ENCODE measurements at places on chromosomes 7 and 10.

DNA sequence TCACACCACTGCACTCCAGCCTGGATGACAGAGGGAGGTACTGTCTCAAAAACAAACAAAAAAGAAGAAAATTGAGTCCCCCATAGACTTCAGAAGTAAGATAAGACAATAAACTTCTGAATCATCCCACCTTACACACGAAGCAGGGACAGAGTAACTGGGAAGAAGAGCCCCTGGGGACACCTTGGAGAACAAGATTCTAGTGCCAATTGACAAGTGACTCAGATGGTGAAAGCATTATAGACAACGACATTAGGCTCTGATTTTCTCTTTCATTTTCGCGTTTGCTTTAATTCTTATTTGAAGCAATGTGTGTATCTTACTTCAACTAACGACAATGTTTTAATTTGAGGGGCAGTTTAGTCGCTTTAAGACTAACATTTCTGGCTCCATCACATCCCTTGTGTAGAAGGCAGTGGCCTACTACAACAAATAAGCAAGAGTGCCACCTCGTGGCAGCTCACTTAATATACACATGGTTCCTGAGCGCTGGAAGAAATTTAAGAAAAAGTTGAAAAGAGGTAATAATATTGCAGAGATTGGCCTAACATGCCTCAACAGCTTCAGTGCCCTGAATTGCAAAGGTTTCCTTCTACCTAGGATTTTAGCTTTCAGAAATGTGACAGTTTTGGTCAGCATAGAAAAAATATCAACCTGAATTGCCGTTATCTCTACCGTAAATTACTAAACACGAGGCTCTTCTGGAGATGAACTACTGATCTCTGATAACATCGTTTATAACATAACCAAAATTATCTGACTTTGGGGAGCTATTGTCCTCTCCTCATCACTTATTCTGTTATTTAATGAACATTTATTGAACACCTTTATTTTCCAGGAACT is 36.7 kb downstream of the ASNS start:
- peak; percentile 66 for DNase-seq

DNA sequence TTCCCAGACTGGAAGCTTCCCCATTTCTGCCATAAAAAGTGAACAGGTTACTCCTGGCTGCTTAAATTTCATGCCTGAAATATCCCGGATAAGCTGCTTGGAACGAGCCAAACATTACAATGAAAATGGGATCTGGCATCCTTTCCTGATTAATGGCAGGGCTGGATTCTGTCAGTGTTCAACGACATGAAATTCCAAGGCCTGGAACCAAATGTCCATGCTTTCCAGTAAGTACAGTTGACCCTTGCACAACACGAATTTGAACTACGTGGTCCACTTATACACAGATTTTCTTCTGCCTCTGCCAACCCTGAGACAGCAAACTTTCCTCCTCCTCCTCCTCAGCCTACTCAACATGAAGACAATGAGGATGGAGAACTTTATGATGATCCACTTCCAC is 65.4 kb downstream of the SGMS1 start:
- no peak for DNase-seq

- no peak for DNase-seq
Observed at GRCh38 chr10:22379059-22379458, 33.8 kb downstream of the SPAG6 start.

GRCh38 chr10:124738441-124738840 is 5.7 kb downstream of the FAM53B start:
- DNase-seq, result no peak

- no peak for DNase-seq
Observed at GRCh38 chr10:36559412-36560400, 565.7 kb upstream of the ANKRD30A start.

GRCh38 chr10:116138897-116139296 is 134.1 kb downstream of the GFRA1 start:
- DNase-seq, result no peak

DNA sequence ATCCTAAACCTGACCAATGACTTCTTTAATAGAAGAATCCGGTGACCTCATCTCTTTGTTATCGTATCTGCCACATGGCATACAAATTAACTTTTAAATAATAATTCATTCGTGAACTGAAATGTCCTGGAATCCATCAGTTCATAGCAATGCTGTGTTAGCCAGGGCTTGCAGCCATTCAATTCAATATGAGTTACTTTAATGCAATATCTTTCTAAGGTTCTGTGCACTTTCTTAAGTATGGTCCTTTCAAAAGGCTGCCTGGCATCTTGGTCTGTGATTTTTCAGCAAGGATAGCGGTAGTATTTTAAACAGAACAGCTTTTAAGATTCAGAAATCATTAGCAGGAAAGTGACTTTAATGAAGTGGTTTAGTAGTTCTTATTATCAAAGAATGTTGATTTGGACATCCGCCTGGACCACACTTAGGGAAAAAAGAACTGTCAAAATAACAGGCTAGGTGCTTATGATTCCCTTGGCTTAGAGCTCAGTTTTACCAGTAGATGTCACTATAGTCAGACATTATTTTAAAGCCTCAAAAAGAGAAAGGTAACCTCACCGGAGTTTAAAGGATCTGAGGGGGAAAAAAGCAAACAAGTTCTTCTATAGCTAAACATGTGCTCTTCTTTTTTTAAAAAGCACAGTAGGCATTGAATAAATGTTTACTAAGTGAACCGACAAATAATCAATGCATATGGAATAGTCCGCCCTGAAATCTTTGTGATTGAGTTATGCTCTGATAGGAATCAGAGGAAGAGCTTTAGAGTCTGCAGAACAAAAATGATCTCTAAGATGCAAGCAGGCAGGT is 22.7 kb downstream of the SLC35G1 start:
- peak; percentile 31 for DNase-seq

- DNase-seq, result no peak
Observed at GRCh38 chr7:6154542-6155404, 117.7 kb downstream of the CYTH3 start.

GRCh38 chr7:84533182-84533581 is 338.6 kb upstream of the SEMA3A start:
- DNase-seq, result no peak

- DNase-seq, result no peak
Observed at GRCh38 chr10:76248649-76249200, 817.3 kb downstream of the LRMDA start.

DNA sequence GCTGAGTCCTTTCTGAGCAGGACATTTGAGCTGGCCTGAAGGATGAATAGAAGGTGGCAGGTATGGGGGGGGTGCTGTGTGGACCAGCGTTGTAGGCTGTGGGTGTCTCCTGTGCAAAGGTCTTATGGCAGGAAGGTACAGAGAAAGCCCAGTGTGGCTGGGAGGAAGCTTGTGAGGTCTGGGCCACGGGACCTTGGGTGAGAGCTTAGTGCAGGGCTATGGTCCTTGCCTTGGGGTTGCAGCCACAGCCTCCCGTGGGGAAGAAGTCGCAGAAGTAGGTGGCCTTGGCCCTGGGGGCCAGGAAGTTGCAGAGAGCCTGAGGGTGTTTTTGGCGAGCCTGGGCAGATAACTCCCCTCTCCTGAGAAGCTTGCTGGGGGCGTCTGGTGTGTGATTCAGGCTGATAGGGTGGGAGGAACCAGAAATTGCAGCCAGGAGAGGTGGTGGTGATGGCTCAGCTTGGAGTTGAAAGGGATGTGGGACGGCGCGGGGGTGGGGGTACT is 172.0 kb upstream of the TNRC18 start:
- DNase-seq, result no peak

- DNase-seq, result peak; percentile 32
Observed at GRCh38 chr7:98281757-98282606, 496 bp downstream of the BRI3 start.

DNA sequence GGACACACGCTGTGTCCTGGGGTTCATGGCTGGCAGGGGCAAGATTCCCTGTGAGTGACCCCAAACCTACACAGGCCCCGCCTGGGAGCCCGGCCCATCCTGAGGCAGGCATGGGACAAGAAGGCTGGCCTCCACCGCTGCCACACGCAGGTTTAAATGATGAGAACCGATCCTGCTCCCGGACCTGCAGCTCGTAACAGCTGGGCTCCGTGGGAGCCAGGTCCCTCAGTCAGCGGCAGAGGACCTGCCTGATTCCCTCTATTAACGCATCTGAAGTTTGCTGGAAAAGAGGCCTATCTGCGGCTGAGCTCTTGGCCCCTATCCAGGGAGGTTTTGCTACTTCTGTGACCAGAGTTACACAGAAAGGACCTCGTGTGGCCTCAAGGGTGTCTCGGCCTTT is 112.3 kb downstream of the VIPR2 start:
- DNase-seq, result no peak
